ENCODE measurements at places on chromosomes 3 and 15. TPM values are rescaled to one million over a fixed set of nuclear protein-coding genes. Genes with fewer than 3 reads are reported as not detected.

Gene EIF4A2
- 549 TPM for total RNA-seq

Gene PARP15
- 0.51 TPM for total RNA-seq

Gene DAZL
- not detected for total RNA-seq

Gene C3orf33
- 5.3 TPM for total RNA-seq

Gene MINDY2
- total RNA-seq, result 10.4 TPM

Gene CGNL1
- total RNA-seq, result 0.15 TPM

Gene REC114
- not detected for total RNA-seq

Gene SLC22A14
- not detected for total RNA-seq

Gene LRRIQ4
- total RNA-seq, result not detected

Gene NUP210
- total RNA-seq, result 2.4 TPM

Gene ADGRG7
- total RNA-seq, result not detected

Gene HCN4
- not detected for total RNA-seq

Gene DNASE1L3
- total RNA-seq, result 0.42 TPM

Gene LYSMD4
- 8.7 TPM for total RNA-seq

Gene DZIP1L
- total RNA-seq, result 1.4 TPM

Gene LPCAT4
- total RNA-seq, result 3.4 TPM

Gene NOX5
- total RNA-seq, result not detected

Gene SERPINI2
- not detected for total RNA-seq

Gene KNL1
- 0.10 TPM for total RNA-seq

Gene AGBL1
- 18.5 TPM for total RNA-seq

Gene GNAT1
- not detected for total RNA-seq

Gene PIERCE2
- total RNA-seq, result 6.3 TPM

Gene MAPK6
- 84.4 TPM for total RNA-seq

Gene ANKRD34C
- not detected for total RNA-seq

Gene GBE1
- total RNA-seq, result 164 TPM

Gene ITIH4
- total RNA-seq, result 20.4 TPM

Gene DNAJC19
- 51.7 TPM for total RNA-seq

Gene EPHA6
- total RNA-seq, result not detected

Gene RPL39L
- 0.71 TPM for total RNA-seq

Gene GALNT15
- total RNA-seq, result 92.7 TPM

Gene CFAP92
- not detected for total RNA-seq

Gene C3orf22
- total RNA-seq, result not detected

Gene RAB6B
- 0.75 TPM for total RNA-seq

Gene TBL1XR1
- 41.8 TPM for total RNA-seq

Gene PRICKLE2
- total RNA-seq, result 6.7 TPM

Gene LMOD3
- 112 TPM for total RNA-seq

Data from gastrocnemius medialis (tissue), 4 donors.